ENCODE measurements at places on chromosomes 2 and 18.

DNA sequence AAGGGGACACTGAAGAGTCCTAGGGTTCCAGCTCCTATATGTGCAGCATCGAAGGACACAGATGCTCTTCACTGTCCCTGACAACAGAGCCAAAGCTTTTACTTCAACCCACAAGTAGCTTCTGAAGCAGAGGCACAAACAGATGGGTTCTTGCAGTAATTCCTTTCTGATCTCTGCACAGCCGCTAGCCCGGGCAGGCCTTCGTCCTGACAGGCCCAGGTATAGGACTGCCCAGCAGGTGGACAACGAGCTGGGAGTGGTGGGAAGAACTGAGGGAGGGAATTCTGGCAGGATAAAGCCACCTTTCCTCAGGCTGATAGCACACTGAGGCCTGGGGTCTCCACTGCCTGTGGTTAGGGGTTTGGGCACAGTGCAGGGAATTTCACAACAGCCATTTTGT is 94.8 kb downstream of the RHOB start:
- DNase-seq = no peak
- H3K27me3 ChIP-seq = no peaks in the 10 kb centered on the region
- no peaks in the 10 kb centered on the region for H3K4me1 ChIP-seq
- no peaks in the 10 kb centered on the region for H3K36me3 ChIP-seq
- H3K4me3 ChIP-seq = no peak overlapping the region

DNA sequence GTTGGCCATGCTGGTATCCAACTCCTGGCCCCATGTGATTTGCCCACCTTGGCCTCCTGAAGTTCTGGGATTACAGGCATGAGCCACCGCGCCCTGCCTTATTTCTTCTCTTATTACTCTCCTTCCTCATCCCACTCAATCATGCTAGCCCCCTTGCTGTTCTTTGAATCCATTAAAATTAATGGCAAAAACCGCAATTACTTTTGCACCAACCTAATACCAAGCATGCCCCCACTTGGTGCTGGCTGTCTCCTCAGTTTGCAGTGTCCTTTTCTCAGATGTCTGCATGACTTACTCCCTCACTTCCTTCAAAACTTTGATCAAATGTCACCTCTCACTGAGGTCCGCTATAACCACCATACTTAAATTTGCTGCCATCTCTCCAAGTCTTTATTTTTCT is 34.6 kb downstream of the DYTN start:
- no peaks in the 10 kb centered on the region for H3K4me1 ChIP-seq
- no peak overlapping the region for H3K27ac ChIP-seq
- no peak overlapping the region for H3K4me3 ChIP-seq
- DNase-seq = no peak
- H3K27me3 ChIP-seq = no peaks in the 10 kb centered on the region

- peak; percentile 97 for DNase-seq
- H3K4me1 ChIP-seq = peaks cover 41% of the 10 kb centered on the region
- no peaks in the 10 kb centered on the region for H3K36me3 ChIP-seq
Observed at GRCh38 chr2:191020221-191020741, 6.3 kb upstream of the STAT1 start.

- no peaks in the 10 kb centered on the region for H3K27me3 ChIP-seq
- peaks cover 95% of the 10 kb centered on the region for H3K36me3 ChIP-seq
- H3K4me3 ChIP-seq = no peak overlapping the region
- H3K4me1 ChIP-seq = no peaks in the 10 kb centered on the region
Observed at GRCh38 chr18:36139245-36139644, 9.5 kb downstream of the ELP2 start.

GRCh38 chr2:69618362-69618761 is 25.2 kb downstream of the AAK1 start:
- H3K27ac ChIP-seq = no peak overlapping the region
- no peak overlapping the region for H3K4me3 ChIP-seq
- no peak for DNase-seq
- no peaks in the 10 kb centered on the region for H3K27me3 ChIP-seq
- H3K36me3 ChIP-seq = peaks cover 4% of the 10 kb centered on the region

GRCh38 chr2:136070913-136071312 is 47.0 kb downstream of the CXCR4 start:
- H3K36me3 ChIP-seq = no peaks in the 10 kb centered on the region
- no peaks in the 10 kb centered on the region for H3K27me3 ChIP-seq
- no peak for DNase-seq
- H3K4me3 ChIP-seq = no peak overlapping the region
- no peak overlapping the region for H3K27ac ChIP-seq

DNA sequence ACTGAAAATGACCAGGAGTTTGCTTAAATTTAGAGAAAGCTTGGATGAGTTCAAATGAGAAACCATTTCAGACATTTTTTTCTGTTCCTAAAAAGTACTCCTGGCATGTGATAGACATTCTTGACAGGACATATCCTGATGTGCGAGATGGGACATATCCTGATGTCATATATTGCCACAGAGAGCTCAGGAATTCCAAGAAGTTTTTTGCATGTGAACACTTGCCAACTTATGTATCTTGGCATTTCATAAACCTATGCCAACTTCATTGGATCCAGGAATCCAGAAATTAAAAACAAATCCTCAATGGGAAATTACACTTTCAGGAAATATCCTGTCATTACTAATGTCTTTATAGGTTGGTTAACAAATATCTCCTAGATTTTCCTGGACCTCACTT is 2.9 kb upstream of the SERPINB3 start:
- H3K27ac ChIP-seq = no peak overlapping the region
- no peak overlapping the region for H3K4me3 ChIP-seq
- H3K4me1 ChIP-seq = no peaks in the 10 kb centered on the region

DNA sequence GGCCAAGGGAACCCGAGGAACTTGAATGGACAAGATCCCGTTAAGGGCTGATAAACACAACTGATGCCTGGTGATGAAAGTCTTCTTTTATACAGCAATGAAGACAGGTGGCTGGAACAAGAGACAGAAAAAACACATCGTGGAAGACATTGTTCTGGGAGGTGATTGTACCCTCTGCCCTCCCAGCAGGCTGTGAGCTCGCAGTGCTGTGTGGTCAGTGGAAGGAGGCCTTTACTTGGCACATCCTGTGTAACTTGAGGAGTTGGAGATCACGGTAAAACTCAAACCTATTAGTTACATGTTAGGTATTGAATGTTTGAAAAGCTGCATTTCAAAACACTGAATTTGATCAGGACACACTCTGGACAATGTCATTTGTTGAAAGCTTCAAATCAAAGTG is 249.9 kb upstream of the EPAS1 start:
- no peak for DNase-seq
- H3K4me3 ChIP-seq = no peak overlapping the region
- no peaks in the 10 kb centered on the region for H3K36me3 ChIP-seq
- no peak overlapping the region for H3K27ac ChIP-seq

- DNase-seq = no peak
- H3K4me1 ChIP-seq = no peaks in the 10 kb centered on the region
- H3K27ac ChIP-seq = no peak overlapping the region
- H3K36me3 ChIP-seq = no peaks in the 10 kb centered on the region
- no peaks in the 10 kb centered on the region for H3K27me3 ChIP-seq
- H3K4me3 ChIP-seq = no peak overlapping the region
Observed at GRCh38 chr2:48272199-48272598, 257.8 kb upstream of the STON1 start.

- H3K27me3 ChIP-seq = no peaks in the 10 kb centered on the region
- H3K4me1 ChIP-seq = no peaks in the 10 kb centered on the region
- no peaks in the 10 kb centered on the region for H3K36me3 ChIP-seq
- no peak overlapping the region for H3K4me3 ChIP-seq
Observed at GRCh38 chr18:55501579-55501978, 86.4 kb downstream of the TCF4 start.

GRCh38 chr2:239337122-239337876 is 63.5 kb downstream of the HDAC4 start:
- H3K27me3 ChIP-seq = no peaks in the 10 kb centered on the region
- DNase-seq = no peak
- H3K4me3 ChIP-seq = no peak overlapping the region

GRCh38 chr2:66854298-66854697 is 419.4 kb downstream of the MEIS1 start:
- no peak overlapping the region for H3K4me3 ChIP-seq
- no peaks in the 10 kb centered on the region for H3K36me3 ChIP-seq
- H3K4me1 ChIP-seq = no peaks in the 10 kb centered on the region
- DNase-seq = no peak

DNA sequence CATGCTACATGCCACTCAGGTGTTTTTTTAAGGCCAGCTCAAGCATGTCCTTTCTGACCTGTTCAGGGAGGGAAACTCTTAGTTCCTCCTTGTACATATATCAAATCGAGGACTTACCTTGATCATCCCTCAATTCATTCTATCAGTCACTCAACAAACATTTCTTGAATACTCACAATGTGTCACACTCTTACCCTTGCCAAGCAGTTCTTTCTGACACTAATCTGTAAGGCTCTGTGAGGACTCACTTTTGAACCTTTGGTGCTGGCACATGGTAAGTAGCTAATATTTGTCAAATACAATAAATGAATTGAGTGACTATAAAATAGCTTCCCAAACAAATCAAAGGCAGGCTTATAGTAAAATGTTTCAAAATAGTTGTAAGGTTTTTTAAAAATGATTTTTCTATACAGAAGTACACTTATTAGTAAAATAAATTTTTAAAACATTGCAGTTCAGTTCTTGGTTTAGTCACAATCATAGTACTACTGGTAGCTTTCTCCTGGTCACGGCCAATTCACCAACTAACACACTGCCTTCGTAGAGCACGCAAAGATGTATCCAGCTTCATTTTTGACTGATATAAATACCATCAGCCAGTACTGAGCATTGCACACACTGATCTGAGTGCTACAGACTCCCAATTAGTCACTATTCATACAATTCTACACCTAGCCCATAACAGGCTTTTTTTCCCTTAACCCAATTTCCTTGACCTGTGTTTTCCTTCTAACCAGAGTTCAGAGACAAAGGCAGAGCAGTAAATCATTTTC is 50.9 kb downstream of the ZEB2 start:
- no peak for DNase-seq
- peaks cover 34% of the 10 kb centered on the region for H3K4me1 ChIP-seq
- H3K4me3 ChIP-seq = no peak overlapping the region
- H3K27ac ChIP-seq = no peak overlapping the region
- peaks cover 100% of the 10 kb centered on the region for H3K36me3 ChIP-seq

GRCh38 chr2:60371681-60372080 is 181.8 kb downstream of the BCL11A start:
- no peaks in the 10 kb centered on the region for H3K36me3 ChIP-seq
- no peaks in the 10 kb centered on the region for H3K27me3 ChIP-seq
- H3K4me3 ChIP-seq = no peak overlapping the region

DNA sequence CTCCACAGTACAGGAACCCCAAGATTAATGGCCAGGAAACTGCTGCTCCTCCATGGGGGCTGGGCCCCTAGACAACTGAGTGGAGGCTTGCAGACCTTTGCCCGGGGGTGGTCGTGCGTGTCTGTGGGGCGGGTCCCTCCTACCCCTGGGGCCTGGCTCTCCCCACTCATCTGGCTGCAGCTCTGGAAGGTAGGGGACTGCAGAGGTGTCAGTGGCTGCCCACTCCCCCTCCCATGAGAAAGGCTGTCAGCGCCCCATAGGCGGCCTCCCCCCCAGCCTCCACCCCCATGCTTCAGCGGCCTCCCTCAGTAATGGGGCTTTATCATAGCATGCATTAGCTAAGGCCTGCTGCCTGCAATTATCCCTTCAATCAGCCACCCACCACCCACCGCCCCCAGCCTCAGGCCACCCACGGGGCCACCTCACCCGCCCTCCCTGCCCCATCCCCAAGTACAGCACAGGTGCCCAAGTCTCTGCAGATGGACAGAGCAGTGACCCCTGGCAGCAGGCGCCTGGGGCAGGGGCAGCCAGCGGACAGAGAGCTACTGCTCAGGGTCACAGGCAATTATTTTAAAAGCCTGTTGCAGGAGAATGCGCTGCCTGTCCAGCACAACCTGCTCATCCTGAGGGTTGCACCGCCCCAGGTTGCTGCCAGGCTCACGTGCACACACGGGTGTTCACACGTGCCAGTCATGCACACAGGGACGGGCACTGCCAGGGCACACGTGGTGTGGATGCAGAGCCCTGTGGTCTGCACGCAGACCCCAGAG is 9.1 kb upstream of the ECEL1 start:
- no peak for DNase-seq
- H3K27ac ChIP-seq = no peak overlapping the region
- H3K4me3 ChIP-seq = no peak overlapping the region
- no peaks in the 10 kb centered on the region for H3K4me1 ChIP-seq

GRCh38 chr2:236919209-236919608 is 166.5 kb upstream of the COPS8 start:
- H3K27ac ChIP-seq = no peak overlapping the region
- peaks cover 15% of the 10 kb centered on the region for H3K4me1 ChIP-seq
- H3K27me3 ChIP-seq = peaks cover 6% of the 10 kb centered on the region
- no peaks in the 10 kb centered on the region for H3K36me3 ChIP-seq
- H3K4me3 ChIP-seq = no peak overlapping the region

DNA sequence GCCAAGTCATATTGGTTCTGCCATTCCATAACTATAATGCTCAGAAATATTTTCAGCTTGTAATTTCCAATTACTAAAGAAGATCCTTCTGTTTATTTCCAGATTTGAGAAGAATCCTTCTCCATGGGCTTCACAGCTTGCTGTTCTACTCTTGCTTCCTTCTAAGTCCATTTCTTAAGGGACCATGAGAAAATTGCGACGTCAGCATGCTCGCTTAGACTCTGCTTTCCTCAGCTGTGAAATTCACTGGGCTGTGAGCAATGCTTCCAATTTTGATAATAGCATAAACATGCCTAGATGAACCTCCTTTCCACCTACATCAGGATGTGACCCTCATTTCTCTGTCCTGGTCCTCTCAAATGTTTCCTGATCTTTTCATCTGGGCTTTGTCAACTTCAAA is 145.3 kb upstream of the CDH20 start:
- H3K4me3 ChIP-seq = no peak overlapping the region
- no peaks in the 10 kb centered on the region for H3K4me1 ChIP-seq
- no peak overlapping the region for H3K27ac ChIP-seq
- DNase-seq = no peak
